NCI-H524 treated with DMSO at 0.1 percent for 48 hours (cell line): ENCODE measurements at places on chromosomes 1 and 21.

DNA sequence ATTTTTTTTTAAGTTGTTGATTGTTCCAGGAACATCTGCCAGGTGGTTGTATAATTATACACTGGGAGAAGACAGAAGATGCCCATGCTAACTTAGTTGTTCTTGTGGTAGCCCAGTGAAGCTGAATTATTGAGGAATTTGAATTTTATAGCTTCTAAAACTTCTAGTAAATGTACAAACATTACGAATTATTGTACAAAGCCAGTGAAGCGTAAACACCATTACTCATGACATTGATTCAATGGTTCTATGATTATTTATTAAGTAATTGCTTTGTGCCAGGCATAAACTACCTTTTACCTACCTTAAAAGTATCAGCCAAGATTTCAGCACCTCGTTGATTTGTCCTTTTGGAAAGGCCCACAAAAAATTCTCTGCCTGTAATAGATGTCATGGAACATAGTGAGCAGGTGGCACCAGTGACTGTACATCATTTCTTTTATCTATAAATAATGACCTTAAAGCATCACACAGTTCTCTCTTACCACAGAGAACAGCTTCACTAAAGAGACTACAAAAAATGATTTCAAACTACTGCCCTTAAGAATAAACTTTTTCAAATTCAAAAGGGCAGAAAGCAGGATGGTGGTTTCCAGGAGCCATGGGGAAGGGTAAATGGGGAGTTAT is 74.9 kb upstream of the BCL10 start:
- DNase-seq = no peak

- DNase-seq = no peak
Measured at GRCh38 chr1:34746785-34747637, 7.8 kb upstream of the GJB5 start.

GRCh38 chr1:231161667-231162296 is at the start of gene TRIM67:
Gene TRIM67 (plus strand): TSS chr1:231162058. CDS start chr1:231162970, 912 bp downstream.
- peak; percentile 16 for DNase-seq

GRCh38 chr1:3541936-3542335 is 69.4 kb downstream of the MEGF6 start:
- no peak for DNase-seq
